CD4-positive, alpha-beta T cell treated with Interleukin-17A for 1 hour (primary cell): ENCODE measurements at places on chromosomes 7 and 10.

GRCh38 chr10:5396556-5397300 lies 7.9 kb downstream of the TUBAL3 start:
- no peak for DNase-seq

DNA sequence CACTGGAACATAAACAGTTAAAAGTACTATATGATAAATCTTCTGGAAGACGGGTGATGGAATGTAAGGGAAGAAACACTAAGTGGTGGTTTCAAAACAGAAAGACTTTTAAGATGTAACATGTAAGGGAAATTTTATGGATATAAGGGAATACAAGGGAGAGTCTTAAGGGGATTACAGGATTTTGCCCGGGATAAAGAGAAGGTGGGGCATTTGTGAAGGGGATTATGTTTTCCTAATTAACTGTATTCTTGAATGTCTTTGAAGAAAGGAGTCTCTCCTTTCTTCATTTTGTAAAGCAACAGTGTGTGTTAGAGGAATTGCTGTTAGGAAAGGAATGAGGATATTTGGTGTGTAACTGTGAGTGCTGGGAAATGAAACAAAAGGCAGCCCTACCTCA lies 745.2 kb downstream of the AUTS2 start:
- no peak for DNase-seq

- no peak for DNase-seq
Observed at GRCh38 chr7:668139-668931, 58.2 kb upstream of the DNAAF5 start.

DNA sequence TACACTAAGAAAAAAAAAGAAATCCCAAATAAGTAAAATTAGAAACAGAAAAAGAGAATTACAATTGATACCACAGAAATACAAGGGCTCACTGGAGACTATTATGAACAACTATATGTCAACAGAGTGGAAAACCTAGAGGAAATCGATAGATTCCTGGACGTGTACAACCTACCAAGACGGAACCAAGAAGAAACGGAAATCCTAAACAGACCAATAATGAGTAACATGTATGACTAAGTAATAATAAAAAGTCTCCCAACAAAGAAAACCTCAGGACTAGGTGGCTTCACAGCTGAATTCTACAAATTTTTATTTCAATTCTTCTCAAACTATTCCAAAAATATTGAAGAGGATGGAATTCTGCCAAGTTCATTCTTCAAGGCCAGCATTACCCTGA lies 13.9 kb downstream of the DIP2C start:
- no peak for DNase-seq

- no peak for DNase-seq
Observed at GRCh38 chr10:27680691-27681605, 64.7 kb downstream of the MKX start.

GRCh38 chr7:73644688-73645286 lies 20.5 kb upstream of the MLXIPL start:
- no peak for DNase-seq

GRCh38 chr7:133804127-133804526 lies 323.0 kb upstream of the LRGUK start:
- no peak for DNase-seq

- no peak for DNase-seq
Observed at GRCh38 chr10:113449006-113449695, 103.7 kb upstream of the HABP2 start.
